ENCODE measurements at places on chromosomes 1 and 21.

- DNase-seq: no peak
Observed at GRCh38 chr21:14869984-14870852, 194.6 kb downstream of the NRIP1 start.

GRCh38 chr1:18769140-18769539, 90.3 kb downstream of the TAS1R2 start:
- no peak for DNase-seq

GRCh38 chr1:8343464-8344001, 25.6 kb downstream of the SLC45A1 start:
- no peak for DNase-seq

- DNase-seq: no peak
Observed at GRCh38 chr1:93702111-93702827, 20.6 kb upstream of the BCAR3 start.

DNA sequence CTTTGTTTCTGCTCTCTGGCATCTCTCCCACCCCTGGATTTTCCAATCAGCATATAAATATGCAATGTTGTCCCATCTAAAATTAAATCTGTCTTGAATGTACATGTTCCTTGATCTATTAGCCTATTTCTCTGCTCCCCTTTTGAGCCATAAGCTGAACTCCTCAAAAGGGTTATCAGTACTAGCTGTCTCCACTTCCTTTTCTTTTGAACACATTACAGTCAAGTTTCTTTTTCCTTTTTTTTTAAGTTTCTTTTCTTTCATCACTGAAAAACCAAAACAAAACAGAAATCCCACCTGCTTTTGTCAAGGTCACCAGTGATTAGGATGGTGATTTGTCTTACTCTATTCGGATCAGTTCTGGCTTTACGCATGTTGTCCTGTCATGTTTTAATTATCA, 29.3 kb downstream of the XCL2 start:
- DNase-seq: no peak

DNA sequence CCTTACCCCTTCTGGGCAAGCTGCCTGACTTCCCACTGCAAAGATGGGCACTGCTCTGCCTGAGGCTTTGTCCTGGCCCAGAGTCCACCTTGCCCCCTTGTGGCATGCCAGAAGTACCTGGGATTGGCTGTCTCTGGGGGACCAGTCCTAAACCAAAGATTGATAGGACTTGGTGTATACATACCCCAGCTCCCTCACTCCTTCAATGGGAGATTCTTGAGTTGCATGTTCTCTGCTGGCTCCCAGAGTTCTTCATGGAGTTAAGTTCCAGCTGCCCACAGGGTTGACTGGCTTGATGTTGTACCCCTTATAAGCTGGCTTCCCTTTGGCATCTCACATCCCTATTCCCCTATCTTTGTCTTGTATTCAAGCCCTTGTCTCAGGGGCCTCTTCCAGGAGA, 244.8 kb downstream of the GRIK3 start:
- DNase-seq: no peak

GRCh38 chr1:242455052-242455361, 69.5 kb downstream of the PLD5 start:
- DNase-seq: no peak
